ENCODE measurements at places on chromosomes 13 and 19.
A peak's percentile ranks its signal among the peaks of the same experiment; 100 is the strongest.

DNA sequence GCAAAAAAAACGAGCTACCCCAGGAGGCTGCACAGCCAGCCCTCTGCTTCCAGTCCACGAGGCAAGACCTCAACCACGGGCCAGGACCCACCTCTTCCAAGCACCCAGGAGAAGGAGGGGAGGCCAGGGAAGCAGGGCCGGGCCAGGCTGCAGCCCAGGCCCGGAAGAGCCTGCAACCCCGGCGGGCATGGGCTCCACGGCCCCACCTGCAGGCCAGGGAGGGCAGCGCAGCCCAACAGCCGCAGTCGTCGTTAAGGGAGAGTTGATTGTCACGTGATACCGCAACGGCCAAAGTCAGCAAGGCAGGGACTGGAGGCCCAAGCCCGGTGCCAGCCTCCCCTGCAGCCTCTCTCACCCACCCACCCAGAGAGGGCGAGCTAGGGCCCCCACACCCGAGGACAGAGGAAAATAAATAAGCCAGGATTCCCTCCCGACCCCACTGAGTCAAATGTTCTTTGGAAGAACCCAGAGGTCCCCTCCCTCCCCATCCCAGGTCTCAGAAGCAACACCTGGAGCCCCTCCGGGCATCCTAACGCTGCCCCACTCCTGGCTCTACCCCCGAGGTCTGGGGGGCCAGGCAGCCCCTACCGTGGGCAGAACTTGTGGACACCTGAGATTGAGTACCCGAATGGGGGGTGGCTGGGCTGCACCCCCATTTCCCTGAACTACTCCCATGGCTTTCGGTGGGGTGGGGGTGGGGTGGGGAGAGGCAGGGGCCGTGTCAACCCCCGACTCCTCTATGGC, 5.2 kb upstream of the REXO1 start:
- DNase-seq = peak; percentile 85

- DNase-seq = no peak
These were observed 43.5 kb upstream of the RGCC start for GRCh38 chr13:41413872-41414271.

GRCh38 chr19:7521551-7522071, 813 bp upstream of the MCOLN1 start:
- no peak for DNase-seq

DNA sequence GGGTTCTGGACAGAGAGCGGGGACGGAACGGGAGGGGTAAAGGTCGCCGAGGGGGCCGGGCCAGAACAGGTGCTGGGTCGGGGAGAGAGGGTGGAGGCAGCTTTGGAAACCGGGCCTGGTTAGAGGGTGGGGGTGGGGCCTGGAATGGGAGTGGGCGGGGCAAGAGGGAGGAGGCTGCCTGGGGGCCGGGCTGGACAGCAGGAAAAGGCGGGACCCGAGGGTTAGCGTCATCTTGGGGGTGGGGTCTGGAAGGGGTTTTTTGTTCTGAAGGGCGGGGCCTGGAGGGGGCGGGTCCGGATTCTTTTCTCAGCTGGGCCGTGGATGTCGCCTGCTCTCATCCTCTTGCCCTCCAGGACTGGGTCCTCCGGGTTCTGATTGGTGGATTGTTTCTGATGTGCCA, 4.3 kb upstream of the ZNF813 start:
- DNase-seq = no peak

GRCh38 chr19:47896773-47897172, 10.7 kb upstream of the SULT2A1 start:
- no peak for DNase-seq

DNA sequence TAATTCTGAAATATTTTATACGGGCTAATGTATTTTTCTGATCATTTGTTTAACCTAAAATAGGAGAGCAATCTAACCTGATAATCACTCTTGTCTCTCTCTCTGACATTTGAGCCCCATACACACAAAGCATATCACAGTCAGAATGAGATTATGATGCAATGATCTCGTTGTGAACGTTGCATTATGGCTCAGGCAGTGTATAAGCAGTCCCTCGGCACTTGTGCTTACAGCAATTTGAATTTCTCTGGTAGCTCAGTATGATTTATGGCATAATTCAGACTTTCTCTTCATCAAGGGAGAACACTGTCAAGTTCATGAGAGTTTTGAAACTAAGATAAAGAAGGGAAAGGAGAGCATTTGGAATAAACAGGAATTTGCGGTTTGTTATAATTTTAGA, 256.1 kb downstream of the DACH1 start:
- DNase-seq = peak; percentile 4

Data from HuH-7 (cell line).